ENCODE measurements at places on chromosomes 2 and 18. TPM values are rescaled to one million over a fixed set of nuclear protein-coding genes. Genes with fewer than 3 reads are reported as not detected.

DNA sequence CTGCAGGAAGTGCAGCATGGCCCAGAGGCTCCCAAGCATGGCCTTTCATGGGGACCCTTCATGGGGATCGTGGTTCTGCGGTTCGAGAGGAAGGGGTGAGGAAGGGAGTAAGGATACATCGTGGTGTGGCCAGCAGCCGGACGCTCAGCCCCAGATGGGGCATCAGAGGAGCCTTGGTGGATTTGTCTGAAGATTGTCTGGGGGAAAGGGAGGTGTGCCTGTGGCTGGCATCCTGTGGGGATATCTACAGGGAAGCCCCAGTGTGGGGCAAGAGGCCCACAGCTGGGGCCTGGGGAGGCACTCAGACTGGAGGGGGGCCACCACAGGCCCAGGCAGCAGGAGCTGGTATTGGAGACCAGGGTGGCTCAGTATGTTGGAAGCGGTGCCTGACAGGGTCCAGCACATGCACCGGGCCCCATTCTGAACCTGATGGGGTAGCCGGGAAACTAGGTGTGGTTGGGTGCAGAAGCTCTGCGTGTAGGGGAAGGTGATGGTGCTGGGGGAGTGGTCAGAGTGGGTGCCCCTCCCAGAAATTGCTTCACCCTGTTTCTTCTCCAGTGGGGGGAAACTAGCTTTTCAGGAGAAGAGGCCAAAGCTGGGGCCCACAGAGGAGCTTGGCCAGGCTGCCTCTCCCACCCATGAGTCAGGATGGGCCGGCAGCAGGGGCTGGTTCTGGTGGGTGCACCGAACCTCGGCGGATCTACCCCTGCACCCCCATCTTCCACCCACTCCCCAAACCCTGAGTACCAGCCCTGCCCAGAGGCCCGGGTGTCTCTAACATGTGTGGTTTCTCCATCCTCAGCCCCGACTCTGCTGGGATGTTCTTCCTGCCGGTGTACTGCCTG is 274.4 kb upstream of the HDAC4 start:
- DNase-seq = no peak

DNA sequence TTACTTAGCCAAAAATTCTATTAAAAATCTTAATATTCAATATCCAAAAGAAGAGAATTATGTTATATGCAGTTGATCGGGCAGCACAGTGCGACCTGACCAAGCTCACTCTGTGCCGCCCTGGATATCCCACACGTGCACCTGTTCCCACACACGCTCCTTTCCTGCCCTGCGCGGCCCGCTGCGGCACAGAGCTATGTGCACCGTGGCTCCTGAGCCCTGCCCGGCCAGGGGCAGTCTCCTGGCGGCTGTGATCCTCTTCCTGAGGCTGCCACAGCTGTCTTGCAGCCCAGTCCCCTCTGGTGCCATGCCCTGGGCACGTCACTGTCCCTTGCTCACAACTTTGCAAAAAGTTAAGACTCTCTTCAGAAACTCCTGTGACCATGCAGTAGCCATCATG is 29.3 kb downstream of the TRAPPC12 start:
- DNase-seq = no peak

GRCh38 chr2:182503886-182504285 is 77.0 kb upstream of the PDE1A start:
- DNase-seq = peak; percentile 12

- no peak for DNase-seq
Measured at GRCh38 chr18:8830067-8831060, 125.0 kb downstream of the MTCL1 start.

DNA sequence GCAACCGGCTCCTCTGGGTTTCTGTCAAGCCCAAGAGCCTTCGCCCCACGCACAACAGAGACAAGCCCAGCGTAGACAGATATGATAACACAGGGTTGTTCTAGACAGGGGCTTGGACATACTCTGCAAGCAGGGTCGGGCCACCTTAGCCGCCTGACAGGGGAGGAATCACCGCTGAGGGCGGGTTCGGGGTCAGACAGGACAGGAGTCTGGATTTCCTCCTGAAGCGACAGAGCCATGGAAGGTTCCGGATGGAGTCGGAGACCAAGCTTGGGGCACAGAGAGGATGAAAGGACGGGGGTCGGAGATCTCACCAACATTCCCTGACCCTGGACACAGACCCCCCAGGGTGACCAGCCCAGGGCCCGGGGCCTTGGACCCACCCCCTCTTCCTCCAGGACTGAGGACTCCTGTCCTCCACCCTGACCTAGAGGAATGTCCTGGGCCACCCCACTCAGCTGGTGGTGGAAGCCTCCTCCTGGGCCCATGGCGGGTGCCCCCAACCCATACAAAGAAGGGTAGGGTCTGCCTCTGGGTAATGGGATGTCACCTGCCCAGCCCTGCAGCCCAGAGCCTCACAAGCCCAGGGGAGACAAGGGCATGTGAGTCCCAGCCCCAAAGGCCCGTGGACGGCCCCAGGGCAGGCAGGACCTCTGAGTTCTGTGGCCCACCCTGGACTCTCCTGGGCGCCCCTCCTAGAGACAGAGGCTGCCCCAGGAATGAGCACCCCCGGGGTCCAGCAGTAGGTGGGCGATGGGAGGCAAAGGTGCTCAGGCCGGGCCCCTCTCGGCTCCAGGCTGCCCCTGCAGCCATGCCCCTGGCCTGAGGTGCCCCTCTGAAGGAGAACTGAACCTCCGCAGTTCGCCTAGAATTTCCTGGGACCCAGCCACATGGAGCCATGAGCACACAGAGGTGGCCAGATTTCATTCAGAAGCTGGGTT is 44.1 kb upstream of the GPC1 start:
- no peak for DNase-seq

DNA sequence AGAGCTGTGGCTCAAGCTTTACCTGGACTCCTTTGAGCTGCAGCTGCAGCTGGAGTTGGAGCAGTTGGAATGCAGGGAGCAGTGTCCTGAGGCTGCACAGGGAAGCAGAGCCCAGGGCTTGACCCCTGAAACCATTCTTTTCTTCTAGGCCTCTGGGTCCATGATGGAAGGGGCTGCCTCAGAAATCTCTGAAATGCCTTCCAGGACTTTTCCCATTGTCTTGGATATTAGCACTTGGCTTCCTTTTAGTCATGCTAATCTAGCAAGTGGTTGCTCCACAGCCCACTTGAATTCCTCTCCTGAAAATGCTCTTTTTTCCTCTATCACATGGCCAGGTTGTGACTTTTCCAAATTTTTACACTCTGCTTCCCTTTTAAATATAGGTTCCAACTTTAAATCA is 108.6 kb upstream of the RNF152 start:
- DNase-seq = no peak

- peak; percentile 35 for DNase-seq
Measured at GRCh38 chr2:75503048-75503607, 57.6 kb downstream of the EVA1A start.

DNA sequence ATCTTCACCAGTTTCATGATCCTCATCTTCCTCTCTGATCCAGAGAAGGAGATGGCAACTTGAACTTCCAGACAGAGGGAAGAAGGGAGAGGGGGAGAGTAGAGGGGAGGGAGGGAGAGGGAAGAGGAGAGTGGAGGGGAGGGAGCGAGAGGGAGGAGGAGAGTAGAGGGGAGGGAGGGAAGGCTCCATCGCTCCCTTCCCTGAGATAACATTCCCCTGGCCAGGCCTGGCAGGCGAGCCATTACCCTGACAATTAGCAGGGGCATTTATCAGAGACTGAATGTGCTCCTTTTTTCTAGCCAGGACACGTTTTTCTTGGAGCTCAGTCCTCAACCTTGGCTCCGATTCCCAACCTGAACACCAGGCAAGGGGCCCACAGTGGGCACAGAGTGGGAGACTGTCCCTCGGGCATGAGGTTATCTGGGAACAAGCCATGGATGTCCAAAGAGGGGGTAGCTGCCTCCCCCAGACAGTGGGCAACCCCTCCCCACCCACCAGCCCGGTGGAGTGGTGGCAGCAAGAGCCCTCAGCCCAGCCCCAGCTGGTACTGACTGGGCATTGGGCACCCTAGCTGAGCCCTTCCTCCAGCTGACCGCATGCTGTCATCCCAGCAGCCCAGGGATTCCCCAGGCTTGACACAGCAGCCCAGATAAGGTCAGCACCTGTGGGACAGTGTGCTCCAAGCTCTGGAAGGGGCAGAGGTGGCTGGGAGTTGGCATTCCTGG is 81.8 kb downstream of the TNS1 start:
- no peak for DNase-seq

- DNase-seq = no peak
Measured at GRCh38 chr18:43635397-43635796, 358.1 kb upstream of the SYT4 start.

DNA sequence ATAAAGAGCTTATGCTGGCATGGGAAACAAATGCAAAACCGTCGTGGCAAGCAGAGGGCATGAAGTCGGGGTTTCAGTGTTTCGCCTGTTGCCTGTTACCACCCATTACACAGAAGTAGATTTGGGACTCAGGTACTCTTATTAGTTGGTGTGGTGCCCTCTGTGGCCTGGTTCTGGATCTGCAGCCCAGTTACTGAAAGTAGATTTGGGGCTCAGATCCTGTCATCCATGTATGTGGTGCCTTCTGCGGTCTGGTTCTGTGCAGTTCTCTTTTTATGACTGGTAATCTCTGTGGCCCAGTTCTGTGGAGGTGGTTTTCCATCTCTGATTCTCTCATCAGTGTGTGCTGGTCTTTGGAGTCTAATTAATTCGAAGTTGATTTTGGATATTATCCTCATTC is 45.2 kb downstream of the ADNP2 start:
- no peak for DNase-seq

DNA sequence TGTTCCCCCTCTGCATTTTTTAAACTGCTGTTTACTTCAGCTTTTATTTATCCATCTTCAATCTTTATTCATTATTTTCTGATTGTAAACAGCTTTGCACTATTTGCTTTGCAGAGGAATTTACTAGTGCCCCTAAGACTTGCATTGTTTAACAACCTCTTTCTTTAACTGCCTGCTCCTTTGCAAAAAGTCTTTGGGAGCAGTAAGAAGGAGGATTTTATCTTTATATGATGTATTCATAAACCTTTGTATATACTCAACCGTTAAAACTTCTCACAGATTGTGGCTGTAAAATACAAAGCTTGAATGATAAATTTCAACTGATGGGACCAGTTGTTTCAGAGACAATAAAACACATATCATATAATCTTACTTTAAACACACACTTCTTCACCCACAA is 20.1 kb upstream of the VIT start:
- no peak for DNase-seq

GRCh38 chr2:58730764-58731487 is 489.8 kb upstream of the FANCL start:
- no peak for DNase-seq

The SFT2D3 gene
- total RNA-seq = 8.3 TPM

The APCDD1 gene
- total RNA-seq = 5.3 TPM

The ANKZF1 gene
- 9.2 TPM for total RNA-seq

The SLC40A1 gene
- total RNA-seq = 2.2 TPM

All from H4 (cell line).